ENCODE measurements at places on chromosomes 1 and 21.

GRCh38 chr1:163870666-163871065 is 548.9 kb downstream of the NUF2 start:
- DNase-seq = no peak

- DNase-seq = no peak
Measured at GRCh38 chr1:242057745-242058115, 58.8 kb upstream of the MAP1LC3C start.

DNA sequence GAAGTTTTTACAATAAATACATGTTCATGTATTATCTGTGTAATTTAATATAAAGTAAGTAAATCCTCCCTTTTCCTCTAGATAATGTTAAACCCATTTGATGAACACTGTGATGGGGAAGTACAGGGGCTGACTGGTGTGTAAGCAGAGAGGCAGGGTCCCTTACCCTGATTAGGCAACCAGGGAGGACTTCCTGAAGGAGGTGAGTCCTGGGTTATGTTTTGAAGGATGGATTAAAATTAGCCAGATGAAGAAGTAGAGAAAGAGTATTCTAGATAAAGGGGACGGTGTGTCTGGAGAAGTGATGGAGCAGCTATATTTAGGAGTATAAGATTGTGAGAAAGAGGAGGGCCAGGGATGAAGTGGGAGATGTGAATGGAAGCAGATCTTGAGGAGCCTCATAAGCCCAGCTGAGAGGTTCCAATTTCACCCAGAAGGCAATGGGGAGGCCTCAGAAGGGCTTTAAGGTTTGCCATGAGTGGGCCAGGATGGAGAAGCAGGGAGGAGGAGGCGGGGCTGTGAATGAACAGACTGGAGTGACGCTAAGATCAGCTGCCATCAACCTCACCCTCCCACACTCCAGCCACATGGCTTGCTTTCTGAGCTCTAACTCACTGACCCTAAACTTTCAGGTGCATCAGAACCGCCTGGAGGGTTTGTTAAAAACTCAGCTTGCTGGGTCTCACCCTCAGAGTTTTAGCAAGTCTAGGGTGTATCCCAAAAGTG is 30.9 kb upstream of the ID3 start:
- no peak for DNase-seq

DNA sequence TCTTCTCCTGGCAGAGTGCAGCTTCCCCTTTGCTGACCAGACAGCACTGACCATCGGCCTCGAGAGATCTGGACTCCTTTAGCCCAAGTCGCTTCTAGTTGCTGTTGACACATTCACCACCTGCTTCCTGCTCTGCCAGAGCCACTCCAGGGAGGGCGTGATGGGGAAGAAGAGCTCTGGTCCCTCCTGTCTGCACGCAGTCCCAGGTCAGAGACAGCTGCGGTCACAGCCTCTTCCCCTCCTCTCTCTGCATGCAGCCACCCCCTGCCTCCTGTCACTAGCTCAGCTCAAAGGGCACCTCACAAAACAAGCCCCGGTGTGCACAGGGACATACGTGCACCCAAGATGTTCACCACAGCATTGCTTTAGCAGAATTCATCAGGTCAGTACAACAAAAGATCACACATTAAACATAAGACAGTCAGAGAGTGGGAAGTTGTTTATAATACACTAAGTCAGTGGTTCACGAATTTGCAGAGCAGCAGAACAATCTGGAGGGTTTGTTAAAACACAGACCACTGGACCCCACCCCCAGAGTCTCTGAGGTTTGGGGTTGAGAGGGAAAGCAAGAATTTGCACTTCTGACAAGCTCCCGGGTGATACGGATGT is 132.9 kb downstream of the SYF2 start:
- no peak for DNase-seq

DNA sequence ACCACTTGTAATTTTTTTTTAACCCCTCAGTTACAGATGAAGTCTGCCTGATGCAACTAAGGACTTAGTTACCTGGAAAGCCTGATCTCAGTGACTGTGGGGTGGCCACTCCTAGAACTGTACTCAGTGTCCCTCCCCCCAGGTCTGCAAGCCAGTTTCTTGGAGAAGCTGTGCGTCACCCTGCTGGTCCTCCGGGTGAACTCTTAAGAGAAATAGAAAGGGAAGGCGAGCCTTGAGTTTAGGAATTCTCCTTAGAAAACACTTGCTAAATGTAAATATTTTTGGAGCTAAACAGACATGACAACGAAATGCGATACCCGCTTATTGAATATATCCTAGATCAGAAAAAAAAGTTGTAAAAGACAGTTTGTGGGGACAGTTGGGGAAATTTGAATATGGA is 730 bp downstream of the SLC16A4 start:
- DNase-seq = no peak

GRCh38 chr1:2382621-2383361 is 8.6 kb downstream of the MORN1 start:
- peak; percentile 15 for DNase-seq

DNA sequence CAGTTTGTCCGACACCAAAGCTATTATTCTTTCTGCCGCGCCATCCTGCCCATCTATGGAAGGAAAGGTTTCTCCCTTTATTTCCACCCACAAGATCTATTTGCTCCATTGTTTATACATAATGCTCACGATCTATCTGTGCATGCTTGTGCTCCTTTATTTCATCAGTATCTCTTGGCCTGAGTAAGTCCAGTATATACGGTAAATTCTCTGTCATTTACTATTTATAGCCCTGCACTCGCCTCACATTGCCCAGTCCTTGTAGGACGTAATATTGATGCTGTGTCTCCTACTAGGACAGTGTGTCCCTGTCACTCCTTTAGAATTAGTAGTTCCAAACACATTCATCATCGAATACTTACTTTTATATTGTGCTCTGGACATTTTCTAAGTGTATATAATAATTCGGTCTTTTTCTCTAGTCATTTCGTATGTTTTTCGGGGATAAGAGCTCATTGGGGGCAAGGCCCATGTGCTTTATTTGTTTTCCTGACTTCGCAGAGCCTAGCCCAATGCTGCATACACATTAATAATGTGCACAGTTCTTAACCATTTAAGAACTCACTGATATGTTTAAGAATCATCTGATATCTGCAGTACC is 3.1 kb upstream of the NID1 start:
- DNase-seq = no peak

- DNase-seq = no peak
Measured at GRCh38 chr1:61334718-61335589, 252.6 kb downstream of the NFIA start.

GRCh38 chr1:221709854-221710253 is 32.0 kb downstream of the DUSP10 start:
- DNase-seq = no peak

DNA sequence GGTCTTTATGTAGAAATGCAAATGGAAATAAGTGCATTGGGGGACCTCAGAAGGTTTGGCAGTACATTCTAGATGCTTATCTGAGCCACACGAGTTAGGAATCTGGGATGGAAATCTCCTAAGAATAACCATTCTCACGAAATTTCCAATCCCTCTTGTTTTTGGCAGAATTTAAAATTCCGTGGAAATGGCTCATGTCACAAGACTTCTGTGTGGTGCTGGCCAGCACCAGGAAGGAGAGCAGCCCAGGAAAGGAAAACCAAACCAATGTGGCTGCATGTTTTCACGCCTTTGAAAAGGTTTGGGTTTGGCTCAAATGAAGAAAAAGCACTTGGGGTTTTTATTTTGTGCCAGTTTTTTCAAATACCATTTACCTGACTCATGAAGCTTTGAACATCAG is 80.1 kb upstream of the KCNK2 start:
- no peak for DNase-seq

- DNase-seq = no peak
Measured at GRCh38 chr1:102234753-102235359, 238.1 kb upstream of the OLFM3 start.

- no peak for DNase-seq
Measured at GRCh38 chr1:178122283-178122682, 28.4 kb downstream of the RASAL2 start.

GRCh38 chr1:212089560-212090163 is 54.1 kb downstream of the DTL start:
- DNase-seq = no peak

GRCh38 chr21:25944672-25945213 is 210.0 kb downstream of the GABPA start:
- no peak for DNase-seq

- DNase-seq = no peak
Measured at GRCh38 chr1:1356796-1357401, 1.5 kb downstream of the MXRA8 start.

DNA sequence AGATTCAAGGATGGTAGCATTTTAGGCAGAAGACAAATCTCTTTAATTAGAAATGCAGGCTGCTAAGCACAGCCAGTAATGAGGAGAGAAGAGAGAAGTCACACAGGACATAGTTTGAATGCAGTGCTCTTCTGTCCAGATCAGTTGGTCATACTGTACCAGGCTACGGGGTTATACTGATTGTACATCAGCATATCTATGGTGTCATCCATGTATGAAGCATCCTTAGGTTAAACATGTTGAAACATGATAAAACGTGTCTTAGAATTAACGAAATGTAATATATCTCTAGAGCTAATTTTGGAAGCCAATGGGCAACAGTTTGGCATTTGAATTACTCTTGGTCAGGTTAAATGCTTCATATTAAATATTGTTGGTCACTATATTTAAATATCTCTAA is 199.1 kb downstream of the RYR2 start:
- no peak for DNase-seq

DNA sequence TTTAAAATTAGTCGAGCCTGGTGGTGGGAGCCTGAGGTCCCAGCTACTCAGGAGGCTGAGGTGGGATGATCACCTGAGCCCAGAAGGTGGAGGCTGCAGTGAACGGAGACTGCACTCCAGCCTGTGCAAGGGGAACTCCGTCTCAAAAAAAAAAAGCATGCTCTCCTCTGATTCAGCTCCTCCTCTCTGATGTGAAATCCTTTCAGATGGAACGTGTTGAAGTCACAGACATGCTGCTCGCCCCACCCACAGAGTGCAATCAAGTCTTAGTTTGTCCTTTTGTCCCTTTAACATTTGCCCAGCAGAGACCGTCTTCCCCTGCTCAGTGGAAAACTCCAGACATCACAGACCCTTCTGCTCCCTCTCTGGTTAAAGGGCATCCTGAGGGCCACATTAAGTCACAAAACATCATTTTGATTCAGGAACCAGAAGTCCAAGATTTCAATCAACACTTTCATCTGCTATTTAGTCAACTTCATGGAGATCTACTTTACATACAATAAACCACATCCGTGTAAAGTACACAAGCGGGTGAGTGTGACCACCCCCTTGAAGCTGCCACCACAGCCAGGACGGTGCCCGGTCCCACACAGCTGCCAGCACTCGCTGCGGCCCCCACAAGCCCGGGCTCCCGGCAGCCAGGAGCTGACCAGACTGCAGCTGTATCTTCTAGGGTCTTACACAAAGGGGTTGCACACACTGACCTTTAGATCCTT is 18.9 kb upstream of the RNF223 start:
- no peak for DNase-seq

DNA sequence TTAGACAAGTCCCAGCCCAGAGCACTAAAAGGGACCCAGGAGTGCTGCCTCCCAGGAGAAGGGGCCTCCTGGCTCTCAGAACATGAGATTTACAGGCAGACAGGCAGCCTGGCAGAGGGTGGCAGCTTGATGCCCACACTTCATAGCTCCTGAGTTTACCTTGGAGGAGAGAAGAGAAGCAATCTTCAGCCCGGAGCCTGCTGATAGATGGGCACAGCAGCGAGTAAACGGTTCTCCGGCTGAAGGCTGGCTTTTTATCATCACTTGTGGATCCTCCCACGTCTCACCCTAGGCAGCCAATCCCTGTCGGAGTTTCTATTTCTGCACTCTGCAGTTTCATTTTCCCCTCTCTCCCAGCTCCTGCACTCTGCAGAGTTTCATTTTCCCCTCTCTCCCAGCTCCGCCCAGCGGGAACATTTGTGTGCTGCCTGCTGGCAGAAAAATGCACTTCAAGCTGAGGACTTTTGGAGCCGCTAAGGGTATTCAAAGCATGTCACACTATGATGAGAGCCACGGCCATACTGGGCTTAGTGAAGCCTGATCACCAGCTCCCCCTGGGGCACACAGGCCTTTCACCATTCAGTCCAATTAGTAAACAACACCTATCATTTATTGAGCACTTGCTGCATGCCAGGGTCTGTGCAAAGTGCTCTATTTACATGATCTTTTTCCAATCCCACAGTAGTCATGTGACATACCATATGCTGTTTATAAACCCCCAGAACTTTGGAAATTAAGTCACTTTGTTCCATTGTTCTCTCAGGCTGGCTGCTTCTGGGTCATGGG is at the start of gene IFI6:
Gene IFI6 (minus strand): TSS at position 229 of the 786 bp plus-strand sequence. CDS start 2,878 bp downstream, outside the sequence.
- peak; percentile 88 for DNase-seq

DNA sequence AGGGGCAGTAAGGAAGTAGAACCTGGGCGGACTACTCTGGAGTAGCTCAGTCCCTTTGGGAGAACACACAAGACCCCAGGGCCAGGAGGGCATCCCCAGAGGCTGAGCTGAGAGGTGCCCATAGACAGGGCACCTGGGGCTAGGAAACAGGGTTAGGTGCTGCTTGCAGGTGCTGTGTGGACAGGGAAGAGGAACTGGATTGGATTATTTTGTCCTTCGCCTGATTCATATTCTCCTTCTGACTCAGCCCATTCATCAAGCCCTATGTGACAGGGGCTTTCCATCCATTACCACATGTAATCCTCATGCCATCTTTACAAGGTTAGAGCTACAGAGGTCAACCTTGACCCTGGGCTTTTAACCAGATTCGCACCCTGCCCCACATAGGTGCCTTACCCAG is 183.9 kb downstream of the C1orf94 start:
- DNase-seq = no peak

GRCh38 chr1:211697356-211697755 is 21.9 kb upstream of the NEK2 start:
- DNase-seq = no peak

- DNase-seq = no peak
Measured at GRCh38 chr1:9826087-9826486, 2.3 kb upstream of the CLSTN1 start.

GRCh38 chr21:46622226-46622625 is 13.2 kb upstream of the PRMT2 start:
- no peak for DNase-seq

- DNase-seq = no peak
Measured at GRCh38 chr1:169019419-169020058, 87.0 kb upstream of the ATP1B1 start.

- no peak for DNase-seq
Measured at GRCh38 chr21:38990424-38990794, 184.7 kb downstream of the ETS2 start.

- DNase-seq = no peak
Measured at GRCh38 chr1:151501474-151501873, 9.7 kb upstream of the CGN start.

DNA sequence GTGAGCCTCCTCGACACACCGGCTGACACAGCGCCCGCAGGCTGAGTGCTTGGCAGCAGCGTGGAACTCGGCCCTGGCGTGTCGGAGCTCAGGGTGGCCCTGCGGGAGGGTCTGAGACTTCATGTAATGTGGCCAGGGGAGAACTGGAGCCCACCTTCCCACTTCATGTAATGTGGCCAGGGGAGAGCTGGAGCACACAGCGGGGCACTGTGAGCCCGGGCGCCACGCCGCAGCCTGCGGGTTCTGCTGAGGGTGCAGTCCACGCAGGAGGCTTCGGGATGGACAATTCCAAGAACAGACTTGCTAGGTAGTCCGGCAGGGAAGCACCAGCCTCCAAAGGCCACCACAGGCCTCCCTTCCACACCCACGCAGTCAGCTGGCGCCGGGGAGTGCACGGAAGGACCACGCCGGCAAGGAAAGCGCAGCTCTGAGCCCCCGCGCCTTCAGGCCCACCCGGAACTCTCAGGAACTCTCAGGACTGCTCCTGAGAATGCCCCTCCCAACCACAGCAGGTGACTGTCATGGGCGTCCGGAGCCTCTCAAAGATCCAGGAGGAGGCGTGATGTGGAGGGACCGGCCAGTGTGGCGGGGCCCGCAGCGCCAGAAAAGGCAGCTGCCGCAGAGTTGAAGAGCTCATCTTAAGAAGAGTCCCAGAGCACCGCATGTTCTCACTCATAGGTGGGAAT is 19.3 kb upstream of the ADARB1 start:
- no peak for DNase-seq
